Neural progenitor cell (in vitro differentiated cells): ENCODE measurements at places on chromosomes 5 and 9.
A peak's percentile ranks its signal among the peaks of the same experiment; 100 is the strongest.

GRCh38 chr9:72856972-72857623 lies 95.8 kb downstream of the ALDH1A1 start:
- H3K27ac ChIP-seq = no peak overlapping the region
- H3K27me3 ChIP-seq = no peaks in the 10 kb centered on the region
- no peaks in the 10 kb centered on the region for H3K36me3 ChIP-seq

GRCh38 chr5:14483504-14484157 lies 98.0 kb upstream of the OTULINL start:
- no peak overlapping the region for H3K27ac ChIP-seq
- DNase-seq = no peak
- no peaks in the 10 kb centered on the region for H3K36me3 ChIP-seq
- no peaks in the 10 kb centered on the region for H3K4me1 ChIP-seq
- no peaks in the 10 kb centered on the region for H3K27me3 ChIP-seq

GRCh38 chr5:174589599-174589998 lies 134.8 kb upstream of the MSX2 start:
- H3K4me1 ChIP-seq = peaks cover 7% of the 10 kb centered on the region
- no peak overlapping the region for H3K4me3 ChIP-seq
- H3K36me3 ChIP-seq = no peaks in the 10 kb centered on the region
- H3K27me3 ChIP-seq = no peaks in the 10 kb centered on the region

DNA sequence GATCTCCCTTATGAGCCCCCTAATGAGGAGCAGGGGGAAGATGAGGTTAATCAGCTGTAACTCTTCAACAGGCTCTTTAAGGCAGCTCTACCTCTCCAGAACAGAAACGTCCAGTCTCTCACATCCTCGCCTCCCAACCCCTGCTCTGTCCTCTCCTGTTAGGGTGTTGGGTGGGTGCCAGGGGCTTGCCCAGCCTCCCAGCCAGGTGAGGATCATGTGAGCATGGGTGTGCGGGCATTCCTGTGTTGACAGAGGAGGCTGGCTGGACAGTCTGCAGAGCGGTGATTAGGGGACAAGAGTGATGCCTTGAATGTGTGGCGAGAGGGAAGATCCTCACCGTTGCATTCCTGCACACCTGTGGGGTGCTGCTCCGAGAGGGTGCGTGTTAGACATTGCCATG lies 51.7 kb downstream of the CCDC180 start:
- H3K4me3 ChIP-seq = no peak overlapping the region
- H3K27ac ChIP-seq = no peak overlapping the region
- no peak for DNase-seq
- H3K4me1 ChIP-seq = no peaks in the 10 kb centered on the region
- H3K27me3 ChIP-seq = no peaks in the 10 kb centered on the region

GRCh38 chr5:132825033-132825833 lies 5.2 kb downstream of the SHROOM1 start:
- peaks cover 100% of the 10 kb centered on the region for H3K27me3 ChIP-seq
- H3K27ac ChIP-seq = no peak overlapping the region
- DNase-seq = peak; percentile 73

DNA sequence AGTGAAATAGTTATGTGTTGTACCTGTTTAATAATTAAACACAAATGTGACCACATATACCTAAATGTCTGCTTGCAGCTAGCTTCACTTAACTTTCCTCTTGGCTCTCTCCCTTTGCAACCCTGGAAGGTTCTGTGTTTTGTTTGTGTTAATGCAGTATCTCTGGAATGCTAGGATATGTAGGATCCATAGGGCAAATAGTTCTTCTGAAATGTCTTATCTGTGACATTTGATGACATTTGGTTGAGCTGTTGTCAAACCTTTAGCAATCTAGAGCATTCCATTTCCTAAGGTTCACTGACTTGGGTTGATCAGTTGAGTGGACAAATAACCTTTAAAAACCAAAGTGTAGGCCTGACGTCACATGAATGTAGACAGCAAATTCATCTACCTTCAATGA lies 21.8 kb downstream of the CTNNA1 start:
- H3K4me1 ChIP-seq = peaks cover 5% of the 10 kb centered on the region
- H3K27ac ChIP-seq = no peak overlapping the region
- no peaks in the 10 kb centered on the region for H3K27me3 ChIP-seq
- no peak overlapping the region for H3K4me3 ChIP-seq
- peaks cover 7% of the 10 kb centered on the region for H3K36me3 ChIP-seq

GRCh38 chr9:86405926-86406325 lies 51.7 kb upstream of the TUT7 start:
- H3K4me1 ChIP-seq = peaks cover 8% of the 10 kb centered on the region
- no peak overlapping the region for H3K4me3 ChIP-seq
- H3K36me3 ChIP-seq = no peaks in the 10 kb centered on the region
- H3K27ac ChIP-seq = no peak overlapping the region
- peaks cover 37% of the 10 kb centered on the region for H3K27me3 ChIP-seq
- peak; percentile 15 for DNase-seq

GRCh38 chr5:98568336-98568735 lies 205.1 kb upstream of the RGMB start:
- peaks cover 38% of the 10 kb centered on the region for H3K4me1 ChIP-seq
- no peak overlapping the region for H3K27ac ChIP-seq
- no peak overlapping the region for H3K4me3 ChIP-seq
- DNase-seq = no peak

DNA sequence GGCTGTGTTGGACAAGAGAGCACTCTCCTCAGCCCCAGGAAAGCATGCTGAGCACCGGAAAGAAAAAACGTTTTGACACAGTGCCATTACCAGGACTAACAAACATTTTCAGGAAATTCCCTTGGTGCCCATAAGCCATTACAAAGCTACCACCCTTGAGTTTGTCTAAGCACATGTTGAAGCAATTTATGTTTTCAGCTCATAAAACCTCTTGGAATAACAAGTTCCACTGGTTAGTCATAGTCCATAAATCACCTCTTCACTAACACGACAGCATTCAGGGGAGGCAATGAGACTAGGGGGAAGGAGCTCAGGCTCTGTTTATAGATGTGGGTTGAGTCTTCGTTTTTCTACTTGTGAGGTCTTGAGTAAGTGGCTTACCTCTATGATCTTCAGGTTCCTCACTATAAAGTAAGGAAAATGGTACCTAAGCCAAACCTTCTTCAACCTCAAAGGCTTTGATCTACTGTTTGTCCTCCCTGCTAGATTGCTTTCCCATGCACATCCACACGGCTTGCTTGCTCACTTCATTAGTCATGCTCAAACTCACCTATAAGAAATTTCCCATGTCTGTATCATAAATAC lies 65.4 kb downstream of the DRD1 start:
- H3K36me3 ChIP-seq = no peaks in the 10 kb centered on the region
- H3K4me1 ChIP-seq = peaks cover 1% of the 10 kb centered on the region
- no peak for DNase-seq
- H3K4me3 ChIP-seq = no peak overlapping the region
- H3K27me3 ChIP-seq = no peaks in the 10 kb centered on the region
- H3K27ac ChIP-seq = no peak overlapping the region

- no peak overlapping the region for H3K27ac ChIP-seq
- H3K4me3 ChIP-seq = no peak overlapping the region
- no peak for DNase-seq
- H3K4me1 ChIP-seq = no peaks in the 10 kb centered on the region
These were observed 41.6 kb upstream of the PPP2CA start for GRCh38 chr5:134267366-134268018.

- no peaks in the 10 kb centered on the region for H3K4me1 ChIP-seq
- H3K27ac ChIP-seq = no peak overlapping the region
These were observed 15.3 kb upstream of the GRXCR2 start for GRCh38 chr5:145887976-145888574.

- H3K36me3 ChIP-seq = no peaks in the 10 kb centered on the region
- no peak for DNase-seq
- no peak overlapping the region for H3K4me3 ChIP-seq
- peaks cover 8% of the 10 kb centered on the region for H3K27me3 ChIP-seq
- no peak overlapping the region for H3K27ac ChIP-seq
These were observed 3.0 kb downstream of the PKN3 start for GRCh38 chr9:128705051-128705965.

GRCh38 chr5:67644221-67644920 lies 447.8 kb upstream of the CD180 start:
- no peak for DNase-seq
- no peaks in the 10 kb centered on the region for H3K36me3 ChIP-seq
- H3K27ac ChIP-seq = no peak overlapping the region
- no peaks in the 10 kb centered on the region for H3K27me3 ChIP-seq
- H3K4me1 ChIP-seq = peaks cover 9% of the 10 kb centered on the region

- peaks cover 7% of the 10 kb centered on the region for H3K27me3 ChIP-seq
- DNase-seq = no peak
- H3K4me3 ChIP-seq = no peak overlapping the region
- H3K27ac ChIP-seq = no peak overlapping the region
- H3K36me3 ChIP-seq = no peaks in the 10 kb centered on the region
These were observed 136.3 kb upstream of the SHB start for GRCh38 chr9:38205279-38205678.

DNA sequence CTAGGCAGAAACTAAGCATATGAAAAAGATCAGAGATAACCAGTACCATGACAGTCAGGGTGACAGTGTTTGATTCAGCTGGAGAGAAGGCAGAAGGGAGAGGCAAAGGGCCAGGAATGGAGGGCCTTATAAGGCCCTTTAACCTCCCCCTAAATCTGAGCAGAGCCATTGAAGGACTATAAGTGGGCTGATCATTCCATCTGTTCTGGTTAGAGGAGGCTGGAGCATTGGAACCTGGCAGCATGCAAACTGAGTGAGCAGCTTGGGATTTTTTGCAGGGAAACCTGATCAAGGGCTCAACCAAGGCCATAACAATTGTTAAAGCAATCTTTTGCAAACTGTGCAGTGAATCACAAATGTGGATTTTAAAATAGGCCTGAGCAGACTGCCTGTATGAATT lies 174.5 kb upstream of the DAP start:
- no peaks in the 10 kb centered on the region for H3K36me3 ChIP-seq
- no peaks in the 10 kb centered on the region for H3K27me3 ChIP-seq
- H3K4me1 ChIP-seq = peaks cover 14% of the 10 kb centered on the region
- H3K27ac ChIP-seq = no peak overlapping the region
- no peak for DNase-seq

DNA sequence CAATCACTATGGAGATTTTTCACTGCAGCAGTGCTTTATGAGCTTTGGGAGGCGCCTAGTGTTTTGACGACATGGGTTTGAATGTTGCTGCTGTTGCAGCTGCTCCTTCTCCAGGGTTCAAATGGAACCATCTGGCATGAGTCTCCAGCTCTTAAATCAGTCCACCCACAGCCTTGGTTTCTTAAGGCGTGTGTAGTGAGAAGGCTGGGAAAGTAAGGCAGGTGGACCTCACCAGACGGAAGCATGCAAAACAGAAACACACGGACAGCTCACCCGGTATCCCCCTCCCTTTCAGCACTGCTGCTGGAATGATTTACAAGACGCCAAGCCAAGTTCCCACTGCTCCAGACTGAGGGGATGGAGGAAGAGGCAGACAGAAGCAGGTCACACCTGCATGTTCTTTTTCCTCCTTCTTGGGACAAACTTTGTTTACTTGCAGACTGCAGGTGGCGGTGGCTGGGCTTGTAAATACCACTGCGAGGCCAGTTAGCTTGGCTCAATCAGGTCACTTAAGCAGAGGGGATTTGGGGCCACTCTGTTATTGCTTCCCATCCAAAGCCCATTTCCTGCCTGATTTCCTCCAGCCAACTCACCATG lies 47.4 kb downstream of the ADAM19 start:
- no peaks in the 10 kb centered on the region for H3K36me3 ChIP-seq
- no peak overlapping the region for H3K4me3 ChIP-seq
- H3K4me1 ChIP-seq = peaks cover 10% of the 10 kb centered on the region

DNA sequence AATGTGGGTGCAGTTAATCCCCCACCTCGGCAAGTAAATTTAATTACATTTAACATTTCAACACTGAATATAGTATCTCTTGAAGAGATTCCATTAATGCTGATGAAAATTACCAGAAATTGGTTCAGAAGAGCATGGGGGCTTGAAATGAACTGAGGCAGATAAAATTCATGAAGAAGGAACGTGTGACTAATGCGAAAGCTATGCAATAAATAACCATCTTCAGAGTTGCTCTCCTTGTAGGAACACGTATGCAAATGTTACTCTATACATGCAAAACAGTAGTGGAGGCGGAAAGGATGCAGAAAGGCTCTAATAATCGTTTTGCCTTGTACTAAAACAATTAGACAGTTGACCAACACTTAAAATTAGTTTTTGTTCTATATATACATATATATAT lies 320.2 kb downstream of the CTNND2 start:
- no peak overlapping the region for H3K4me3 ChIP-seq
- H3K4me1 ChIP-seq = peaks cover 17% of the 10 kb centered on the region
- H3K27me3 ChIP-seq = no peaks in the 10 kb centered on the region

- H3K27me3 ChIP-seq = no peaks in the 10 kb centered on the region
- H3K4me3 ChIP-seq = no peak overlapping the region
- DNase-seq = no peak
- no peak overlapping the region for H3K27ac ChIP-seq
- peaks cover 54% of the 10 kb centered on the region for H3K36me3 ChIP-seq
These were observed 53.5 kb downstream of the RNF38 start for GRCh38 chr9:36346569-36346968.

- no peaks in the 10 kb centered on the region for H3K27me3 ChIP-seq
- H3K27ac ChIP-seq = no peak overlapping the region
- DNase-seq = no peak
- H3K4me3 ChIP-seq = no peak overlapping the region
- H3K36me3 ChIP-seq = no peaks in the 10 kb centered on the region
These were observed 211.5 kb upstream of the TAS2R1 start for GRCh38 chr5:9841516-9842170.

- H3K4me3 ChIP-seq = no peak overlapping the region
- H3K27ac ChIP-seq = no peak overlapping the region
- DNase-seq = no peak
- H3K4me1 ChIP-seq = peaks cover 5% of the 10 kb centered on the region
- H3K27me3 ChIP-seq = no peaks in the 10 kb centered on the region
- no peaks in the 10 kb centered on the region for H3K36me3 ChIP-seq
These were observed 869.0 kb downstream of the TLE4 start for GRCh38 chr9:80440724-80441123.

- H3K4me1 ChIP-seq = peaks cover 46% of the 10 kb centered on the region
- no peak overlapping the region for H3K4me3 ChIP-seq
- H3K36me3 ChIP-seq = no peaks in the 10 kb centered on the region
- DNase-seq = no peak
- no peak overlapping the region for H3K27ac ChIP-seq
These were observed 217.4 kb downstream of the SLIT3 start for GRCh38 chr5:169083394-169084018.

DNA sequence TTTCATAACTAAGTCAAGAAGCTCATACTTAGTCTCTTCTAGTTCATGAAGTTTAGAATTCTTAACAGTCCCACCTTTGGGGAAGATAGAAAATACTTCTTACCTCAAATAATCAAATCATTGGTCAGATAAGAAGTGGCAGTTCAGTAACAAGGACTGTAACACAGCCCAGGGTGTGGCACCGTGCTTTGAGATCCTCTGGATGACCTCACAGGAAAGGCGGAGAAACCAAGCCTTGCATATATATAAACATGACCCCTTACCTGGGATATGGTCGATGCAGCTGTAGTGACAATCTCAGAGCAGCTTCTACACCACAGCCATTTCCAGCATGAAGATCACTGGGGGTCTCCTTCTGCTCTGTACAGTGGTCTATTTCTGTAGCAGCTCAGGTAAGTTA lies at the start of gene SPINK7:
SPINK7 (plus strand) TSS at position 271 of the 400 bp plus-strand sequence; CDS start at position 332, 61 bp downstream.
- no peaks in the 10 kb centered on the region for H3K27me3 ChIP-seq
- peaks cover 7% of the 10 kb centered on the region for H3K4me1 ChIP-seq
- no peaks in the 10 kb centered on the region for H3K36me3 ChIP-seq
